ENCODE measurements at places on chromosomes 2 and 18.

DNA sequence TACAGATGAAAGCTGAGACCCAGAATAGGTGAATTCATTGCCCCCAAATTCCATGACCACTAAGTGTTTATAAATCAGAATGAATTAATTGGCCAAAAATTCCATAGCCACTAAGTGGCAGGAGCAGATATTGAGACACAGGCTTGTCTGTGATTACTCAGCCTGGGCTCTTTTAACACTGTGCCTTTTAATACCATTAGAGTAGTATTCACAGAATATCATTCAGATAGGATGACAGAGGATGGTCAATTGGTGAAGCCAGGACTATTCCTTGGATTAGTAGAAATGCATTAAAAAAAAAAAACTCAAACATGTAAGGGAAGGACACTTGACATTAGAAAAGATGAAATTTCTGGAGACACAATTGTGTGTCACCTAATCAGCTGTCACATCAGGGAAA is 698.6 kb downstream of the DCC start:
- no peak for DNase-seq

DNA sequence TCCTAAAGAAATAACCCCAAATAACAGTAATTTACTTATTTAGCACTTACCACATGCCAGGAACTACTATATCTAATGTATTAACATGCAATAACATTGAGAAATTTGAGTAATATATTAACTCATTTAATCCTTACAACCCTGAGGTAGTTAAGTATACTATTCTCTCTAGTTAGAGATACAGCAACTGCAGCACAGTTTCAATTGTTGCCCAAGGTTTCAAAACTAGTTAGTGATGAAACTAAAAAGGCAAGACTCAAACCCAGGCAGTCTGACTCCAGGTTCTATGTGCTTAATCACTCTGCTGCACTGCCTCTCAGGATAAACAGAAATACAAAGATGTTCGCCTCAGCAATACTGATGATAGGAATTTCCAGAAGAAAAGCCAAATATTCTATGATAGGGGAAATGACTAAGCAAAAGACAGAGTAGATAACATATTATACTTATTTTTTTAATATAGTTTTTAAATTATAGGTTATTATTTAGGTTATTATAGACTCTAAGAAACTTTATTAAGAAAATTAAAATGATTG is 88.0 kb downstream of the SS18 start:
- no peak for DNase-seq

DNA sequence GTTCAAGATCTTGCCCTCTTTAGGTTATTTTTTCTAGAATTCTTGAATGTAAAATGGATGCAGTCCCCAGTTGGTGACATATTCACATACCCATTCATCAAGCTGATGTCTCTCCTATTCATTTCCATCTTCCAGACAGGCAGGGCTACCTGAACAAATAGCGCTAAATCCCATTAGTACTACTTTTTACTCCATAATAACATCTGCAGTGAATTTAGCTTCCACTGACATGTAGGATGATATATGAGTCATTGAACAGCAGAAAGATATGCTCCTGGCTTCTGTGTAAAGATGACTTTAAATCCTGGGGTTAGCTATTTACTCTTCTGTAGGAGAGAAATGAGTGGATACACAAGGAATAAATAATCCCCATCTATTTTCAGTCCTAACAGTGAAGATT is 194.7 kb downstream of the RND3 start:
- no peak for DNase-seq

DNA sequence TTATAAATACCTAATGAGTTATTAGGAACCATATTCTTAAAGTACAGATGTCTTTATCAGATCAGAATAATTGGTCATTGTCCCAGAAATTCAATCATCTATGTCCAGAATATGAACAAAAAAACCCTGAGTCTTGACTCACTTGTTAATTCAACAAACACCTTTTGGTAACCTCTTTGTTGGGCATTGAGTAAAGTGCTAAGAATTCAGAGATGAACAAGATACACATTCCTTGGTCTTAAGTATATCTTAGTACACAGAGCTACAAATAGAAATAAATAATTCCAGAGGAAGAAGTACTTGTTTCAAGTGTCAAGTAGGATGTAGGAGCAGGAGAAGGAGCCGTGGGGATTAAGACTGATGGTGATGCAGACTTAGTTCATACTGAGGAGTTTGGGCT is 798.1 kb downstream of the CPS1 start:
- no peak for DNase-seq

DNA sequence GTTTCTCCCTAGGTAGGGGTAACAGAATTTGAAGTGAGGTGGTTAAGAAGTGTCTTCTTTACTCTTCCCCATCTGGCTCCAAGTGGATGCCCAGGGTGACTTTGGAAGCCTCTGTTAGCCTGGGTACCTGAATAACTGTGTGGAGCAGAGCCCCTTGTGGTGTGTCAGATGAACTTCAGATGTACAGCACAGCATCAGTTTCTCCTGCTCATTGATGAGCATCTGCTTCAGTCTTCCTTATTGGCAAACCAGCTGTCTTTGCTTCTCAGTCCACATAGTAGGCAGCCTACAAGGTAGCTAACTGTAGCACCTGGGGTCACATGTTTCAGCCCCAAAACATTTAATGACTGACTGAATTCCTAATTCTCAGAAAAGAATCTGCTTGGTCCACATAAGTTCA is 56.2 kb upstream of the ATP8B1 start:
- no peak for DNase-seq

- no peak for DNase-seq
These were observed 12.4 kb upstream of the CCDC88A start for GRCh38 chr2:55431982-55432627.

DNA sequence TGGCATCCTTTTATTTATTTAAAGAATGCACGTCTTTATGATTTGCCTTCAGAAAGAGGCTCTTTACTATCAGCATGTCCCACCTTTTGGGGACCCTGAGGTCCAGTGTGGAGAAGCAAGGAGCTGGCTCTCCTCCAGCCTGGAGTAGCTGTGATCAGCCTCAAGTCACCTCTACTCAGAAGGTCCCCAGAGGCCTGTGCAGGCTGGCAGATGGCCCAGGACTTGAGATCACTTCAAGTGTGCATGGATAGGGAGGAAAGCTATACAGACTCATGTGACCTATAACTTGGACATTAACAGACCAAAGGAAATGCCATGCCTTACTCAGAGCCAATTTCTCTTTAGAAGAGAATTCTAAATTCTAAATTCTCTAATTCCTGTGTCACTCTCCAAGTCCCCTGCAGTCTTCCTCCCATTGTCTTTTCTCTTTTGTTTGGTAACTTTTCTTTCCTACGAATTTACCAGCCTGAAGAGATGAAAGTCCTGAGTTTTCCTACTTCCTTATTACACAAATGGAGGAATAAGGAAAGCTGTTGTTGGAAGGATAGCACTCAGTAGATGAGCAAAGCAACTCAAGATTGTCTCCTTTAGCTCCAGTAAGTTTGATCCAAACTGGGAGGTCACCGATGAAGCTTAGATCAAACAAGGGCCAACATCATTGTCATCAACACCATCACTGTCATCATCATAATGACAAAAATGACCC is 163.9 kb downstream of the GFPT1 start:
- no peak for DNase-seq

DNA sequence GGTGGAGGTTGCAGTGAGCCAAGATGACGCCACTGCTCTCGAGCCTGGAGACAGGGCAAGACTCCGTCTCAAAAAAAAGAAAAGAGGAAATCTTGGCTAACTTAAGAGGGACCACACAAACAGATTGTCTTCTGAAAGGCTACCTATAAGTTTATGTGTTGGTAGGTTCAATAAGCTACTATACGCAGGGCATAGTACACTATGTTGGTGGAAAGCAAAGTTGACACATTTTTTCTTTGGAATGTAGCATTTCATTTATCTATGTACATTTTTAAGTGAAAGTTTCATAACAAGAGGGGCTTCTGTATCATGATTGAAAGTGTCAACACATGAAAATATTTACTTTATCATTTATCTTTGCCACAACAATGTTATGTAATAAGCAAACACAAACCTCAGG is 752.6 kb upstream of the ACVR2A start:
- DNase-seq, result no peak

GRCh38 chr2:206275312-206276055 is 1.0 kb downstream of the ZDBF2 start:
- no peak for DNase-seq

DNA sequence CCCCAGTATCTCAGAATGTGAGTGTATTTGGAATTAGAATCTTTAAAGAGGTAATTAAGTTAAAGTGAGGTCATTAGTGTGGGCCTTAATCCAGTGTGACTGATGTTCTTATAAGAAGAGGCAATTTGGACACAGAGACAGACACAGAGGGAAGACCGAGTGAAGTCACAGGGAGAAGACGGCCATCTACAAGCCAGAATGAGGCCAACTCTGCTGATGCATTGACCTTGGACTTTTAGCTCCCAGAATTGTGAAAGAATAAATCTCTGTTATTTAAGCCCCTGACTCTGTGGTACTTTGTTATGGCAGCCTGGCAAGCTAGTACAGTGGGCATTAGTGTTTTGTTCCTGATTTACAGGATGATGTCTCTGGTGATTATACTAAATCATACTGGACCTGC is 64.6 kb downstream of the LTBP1 start:
- no peak for DNase-seq

DNA sequence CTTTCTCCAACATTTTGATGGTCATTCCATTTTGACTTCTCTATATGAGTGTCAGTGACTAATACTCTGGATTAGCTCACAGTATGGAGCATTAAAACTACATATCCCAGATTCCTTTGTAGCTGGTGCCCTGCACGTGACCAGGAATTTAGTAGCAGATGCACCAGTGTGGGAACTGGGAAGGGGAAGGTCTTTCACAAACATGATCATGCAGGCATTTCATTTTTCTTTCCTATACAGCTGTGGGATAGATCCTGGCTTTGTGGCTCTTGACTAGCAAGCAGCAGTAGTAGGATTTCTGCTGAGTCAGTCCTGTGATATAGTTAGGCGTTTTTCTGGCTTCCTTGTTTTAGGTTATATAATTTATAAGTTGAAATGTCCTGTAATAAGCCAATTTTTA is 971.0 kb upstream of the CDH2 start:
- no peak for DNase-seq

DNA sequence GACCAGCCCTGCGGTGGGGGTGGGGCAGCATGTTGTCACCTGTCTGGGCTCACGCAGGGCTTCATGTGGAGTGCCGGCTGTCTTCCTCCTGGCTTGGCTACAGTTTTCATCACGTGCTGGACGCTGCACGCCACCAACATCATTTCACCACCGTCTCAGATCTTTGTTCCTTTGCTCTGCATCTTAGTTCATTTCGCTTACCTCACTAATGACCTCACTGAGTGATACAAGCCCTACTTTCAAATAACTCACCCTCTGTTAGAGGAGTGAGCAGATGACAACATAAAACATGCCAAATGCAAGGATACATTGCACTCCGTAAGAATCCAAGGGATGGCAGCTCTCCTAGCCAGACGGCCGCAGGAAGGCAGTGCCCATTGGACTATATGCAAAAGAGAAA is 527.5 kb downstream of the GALR1 start:
- DNase-seq, result no peak

- no peak for DNase-seq
These were observed 24.2 kb downstream of the PLCL1 start for GRCh38 chr2:197828464-197829135.

- no peak for DNase-seq
These were observed 283.1 kb upstream of the CHAC2 start for GRCh38 chr2:53484531-53484930.

DNA sequence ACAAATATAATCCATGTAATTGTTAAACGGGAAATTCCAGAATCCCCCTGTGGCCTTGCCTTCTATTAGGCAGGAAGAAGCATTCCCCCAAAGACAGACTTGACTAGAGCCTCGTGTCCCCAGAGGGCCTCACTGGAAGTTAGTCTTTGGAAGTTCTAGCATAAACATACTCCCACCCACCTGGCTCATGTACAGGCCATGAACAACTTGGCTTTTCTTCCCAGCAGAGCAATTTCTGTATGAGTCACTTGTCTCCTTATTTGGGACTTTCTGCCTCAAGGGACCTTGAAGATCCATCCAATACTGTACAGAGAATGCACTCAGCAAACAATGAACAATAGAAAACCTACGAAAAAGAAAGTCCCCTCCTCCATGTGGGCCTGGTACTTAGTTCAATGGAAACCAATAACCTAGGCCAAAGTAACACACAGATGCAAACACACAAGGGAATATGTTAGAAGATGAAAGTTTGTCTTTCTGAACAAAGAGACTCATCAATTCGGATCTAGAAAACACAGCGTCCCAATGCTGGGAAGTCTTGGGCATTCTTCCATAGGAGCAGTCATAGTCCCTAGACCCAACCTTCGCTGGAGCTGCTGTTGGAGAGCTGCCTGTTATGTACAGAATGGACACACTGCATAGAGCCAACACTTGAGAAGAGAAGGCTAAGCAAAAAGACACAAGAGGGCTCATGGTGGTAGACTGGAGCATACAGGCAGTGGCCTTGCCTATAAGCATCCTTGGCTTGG is 303.5 kb downstream of the HRH4 start:
- DNase-seq, result peak; percentile 52

GRCh38 chr2:96684883-96685576 is 42.5 kb downstream of the FER1L5 start:
- no peak for DNase-seq

- no peak for DNase-seq
These were observed 719 bp downstream of the SMAD2 start for GRCh38 chr18:47929681-47930198.

GRCh38 chr2:211454679-211455078 is 898.3 kb downstream of the CPS1 start:
- DNase-seq, result no peak

DNA sequence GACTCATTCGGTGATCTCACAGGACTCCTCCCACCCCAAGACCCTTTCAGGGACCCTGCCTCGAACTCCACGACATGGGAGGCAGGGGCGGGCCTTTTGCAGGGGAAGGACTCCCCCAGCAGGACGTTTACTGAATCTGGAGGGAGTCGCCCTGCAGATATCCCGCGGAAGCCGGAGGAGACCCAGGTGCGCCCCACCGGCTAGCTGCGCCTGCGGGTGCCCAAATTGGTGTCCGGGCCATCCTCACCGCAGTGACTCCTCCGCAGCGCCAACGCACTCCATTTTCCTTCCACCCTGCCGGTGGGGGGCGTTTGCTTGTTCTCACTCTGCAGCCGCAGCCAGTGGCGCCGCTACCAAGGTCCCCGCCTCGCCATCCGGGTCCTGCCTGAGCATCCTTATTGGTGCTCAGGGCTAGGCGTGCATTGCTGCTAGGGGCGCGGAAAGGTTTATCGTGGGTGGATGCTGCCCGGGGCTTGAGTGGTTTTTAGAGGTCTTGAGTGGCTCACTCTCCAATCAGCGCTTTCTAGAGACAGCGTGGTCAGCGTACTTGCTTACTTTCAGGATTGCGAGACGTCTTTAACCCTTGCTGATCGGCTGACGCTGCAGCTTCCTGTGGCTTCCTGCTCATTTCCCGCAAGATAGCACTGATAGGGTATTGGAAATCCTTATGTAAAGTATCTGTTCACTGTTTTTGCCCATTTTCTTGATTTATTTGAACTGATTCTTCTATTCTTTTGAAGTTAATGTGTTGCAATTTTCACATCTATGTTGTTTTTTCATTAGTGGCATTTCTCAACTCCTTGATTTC is 81.4 kb downstream of the BIN1 start:
- DNase-seq, result peak; percentile 86

- no peak for DNase-seq
These were observed 31.1 kb upstream of the TTC32 start for GRCh38 chr2:19932928-19933327.

GRCh38 chr2:102508863-102509262 is 35.8 kb downstream of the SLC9A4 start:
- no peak for DNase-seq

GRCh38 chr2:73050121-73050545 is 21.4 kb downstream of the SFXN5 start:
- no peak for DNase-seq

GRCh38 chr2:69036926-69037325 is 23.9 kb downstream of the ANTXR1 start:
- no peak for DNase-seq

Measured in right forelimb (tissue), 1 donor.